ENCODE measurements at places on chromosomes 16 and 17.

GRCh38 chr17:59329176-59330052, 2.0 kb upstream of the YPEL2 start:
- peak; percentile 32 for ATAC-seq

DNA sequence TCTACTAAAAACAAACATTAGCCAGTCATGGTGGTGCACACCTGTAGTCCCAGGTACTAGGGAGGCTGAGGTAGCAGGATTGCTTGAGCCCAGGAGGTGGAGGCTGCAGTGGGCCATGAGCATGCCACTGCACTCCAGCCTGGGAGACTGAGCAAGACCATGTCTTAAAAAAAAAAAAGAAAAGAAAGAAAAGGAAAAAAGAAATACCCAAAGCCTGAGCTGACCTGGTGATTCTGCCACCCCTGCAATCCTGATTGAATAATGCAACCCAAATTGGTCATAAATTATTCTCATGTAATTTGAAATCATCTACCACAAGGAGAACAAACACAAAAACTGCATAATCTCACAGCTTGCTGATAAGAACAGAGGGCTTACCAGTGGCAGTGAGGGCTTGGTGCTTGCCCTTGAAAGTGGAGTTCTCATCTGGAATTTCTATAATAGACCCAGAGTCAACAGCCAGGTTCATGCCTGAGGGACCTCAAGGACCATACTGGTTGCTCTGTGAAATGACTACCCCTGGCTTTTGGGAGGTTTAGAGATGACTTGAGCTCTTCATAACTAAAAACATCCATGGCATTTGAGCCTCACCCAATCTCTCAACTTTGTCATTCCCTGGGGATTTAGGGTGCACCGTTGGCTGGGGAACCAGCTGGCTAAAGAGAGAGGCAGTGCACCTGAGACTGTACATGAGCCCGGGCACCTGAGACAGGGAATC, 35.4 kb upstream of the TMC5 start:
- ATAC-seq = no peak

GRCh38 chr16:31700530-31701388, 172.8 kb upstream of the ZNF267 start:
- peak; percentile 93 for ATAC-seq

DNA sequence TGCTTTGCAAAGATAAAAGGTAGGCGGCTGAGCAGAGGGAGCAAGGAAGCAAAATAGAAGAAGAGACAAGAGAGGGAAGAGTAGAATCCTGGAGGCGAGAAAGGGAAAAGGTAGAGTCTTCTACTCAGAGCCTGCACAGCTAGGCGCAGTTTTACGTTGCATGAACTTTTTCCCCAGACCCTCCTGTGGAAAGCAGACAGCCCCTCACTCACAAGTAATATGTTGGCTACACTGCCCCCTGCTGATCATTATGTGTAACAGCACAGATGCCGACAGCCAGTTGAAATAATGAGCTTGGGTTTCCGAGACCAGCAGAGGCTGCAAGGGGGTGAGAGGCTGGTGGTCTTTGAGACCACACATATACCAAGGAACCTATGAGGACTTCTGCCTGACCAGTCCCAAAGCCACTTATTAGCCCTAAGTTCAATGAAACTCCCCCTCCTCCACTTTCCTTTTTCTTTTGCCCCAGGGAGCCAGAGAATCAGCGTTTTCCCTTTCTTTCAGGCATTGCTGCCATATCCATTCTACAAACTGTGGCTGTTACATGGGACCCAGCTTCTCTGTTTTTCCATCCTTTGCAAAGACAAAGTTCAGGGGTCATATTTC, 22.5 kb upstream of the CMTR2 start:
- ATAC-seq = no peak

DNA sequence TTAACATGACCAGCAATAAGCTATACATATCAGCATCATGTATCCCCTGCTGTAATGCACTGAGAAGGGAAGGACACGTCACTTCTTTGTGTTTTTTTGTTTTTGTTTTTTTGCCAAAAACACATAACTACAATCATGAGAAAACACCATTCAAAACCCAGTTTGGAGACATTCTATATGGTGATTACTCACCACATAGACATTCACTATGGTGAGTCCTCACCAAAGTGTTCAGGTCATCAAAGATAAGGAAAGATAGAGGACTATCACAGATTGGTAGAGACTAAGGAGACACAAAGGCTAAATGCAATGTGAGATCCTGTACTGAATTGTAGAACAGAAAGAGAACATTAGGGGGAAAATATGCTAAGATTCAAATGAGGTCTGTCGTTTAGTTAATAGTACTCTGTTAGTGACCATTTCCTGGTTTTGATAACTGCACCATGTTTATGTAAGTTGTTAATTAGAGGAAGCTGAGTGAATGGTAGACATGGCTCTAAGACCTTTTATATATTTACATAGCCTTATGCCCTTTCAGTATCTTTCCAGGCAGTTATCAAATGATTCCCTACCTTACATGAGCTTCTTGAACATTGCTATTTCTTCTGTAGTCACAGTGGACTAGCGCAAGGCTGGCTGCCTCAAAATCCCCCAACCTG, 46.6 kb downstream of the PIK3R5 start:
- no peak for ATAC-seq

DNA sequence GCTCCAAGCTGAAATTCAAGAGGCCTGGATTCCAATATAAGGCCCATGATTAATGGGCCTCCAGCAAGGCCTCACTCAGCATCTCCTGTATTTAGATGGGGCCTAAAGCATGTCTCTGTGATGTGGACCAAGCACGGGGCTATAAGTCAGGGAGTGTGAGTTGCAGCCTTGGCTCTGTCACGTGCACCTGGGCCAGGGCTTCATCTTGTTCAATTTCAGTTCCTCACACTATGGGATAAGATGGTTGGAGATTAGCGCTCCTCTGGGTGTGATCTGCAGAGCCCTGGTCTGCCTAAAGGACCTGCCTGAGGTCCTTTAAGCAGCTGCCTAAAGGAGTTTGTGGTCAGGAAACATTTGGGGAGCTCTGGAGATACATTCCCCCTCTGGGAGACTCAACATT, 25.2 kb downstream of the KLHL36 start:
- ATAC-seq = no peak

- peak; percentile 4 for ATAC-seq
Observed at GRCh38 chr17:9020096-9020823, 1.1 kb upstream of the NTN1 start.

DNA sequence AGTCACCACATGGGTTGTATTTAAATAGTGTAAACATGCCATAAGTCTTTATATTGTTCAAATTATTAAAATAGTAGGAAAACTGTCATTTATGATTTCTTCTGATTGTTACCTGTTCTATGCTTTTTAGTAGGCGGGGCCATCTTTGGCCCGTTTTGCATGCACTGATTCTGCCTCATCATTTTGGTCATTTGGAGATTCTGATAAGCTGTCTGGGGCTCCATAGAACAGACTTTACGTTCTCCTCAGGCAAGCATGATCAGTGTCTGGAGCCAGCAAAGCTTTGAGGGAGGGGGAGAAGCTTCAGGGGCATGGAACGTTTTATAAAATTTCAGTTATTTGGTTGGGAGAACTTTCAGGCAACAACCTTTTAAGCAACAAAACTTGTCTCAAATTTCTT, 8.8 kb downstream of the NDEL1 start:
- ATAC-seq = no peak

- ATAC-seq = no peak
Observed at GRCh38 chr17:9519583-9520272, 55.9 kb downstream of the STX8 start.

- no peak for ATAC-seq
Observed at GRCh38 chr17:15083225-15083624, 181.9 kb downstream of the PMP22 start.

DNA sequence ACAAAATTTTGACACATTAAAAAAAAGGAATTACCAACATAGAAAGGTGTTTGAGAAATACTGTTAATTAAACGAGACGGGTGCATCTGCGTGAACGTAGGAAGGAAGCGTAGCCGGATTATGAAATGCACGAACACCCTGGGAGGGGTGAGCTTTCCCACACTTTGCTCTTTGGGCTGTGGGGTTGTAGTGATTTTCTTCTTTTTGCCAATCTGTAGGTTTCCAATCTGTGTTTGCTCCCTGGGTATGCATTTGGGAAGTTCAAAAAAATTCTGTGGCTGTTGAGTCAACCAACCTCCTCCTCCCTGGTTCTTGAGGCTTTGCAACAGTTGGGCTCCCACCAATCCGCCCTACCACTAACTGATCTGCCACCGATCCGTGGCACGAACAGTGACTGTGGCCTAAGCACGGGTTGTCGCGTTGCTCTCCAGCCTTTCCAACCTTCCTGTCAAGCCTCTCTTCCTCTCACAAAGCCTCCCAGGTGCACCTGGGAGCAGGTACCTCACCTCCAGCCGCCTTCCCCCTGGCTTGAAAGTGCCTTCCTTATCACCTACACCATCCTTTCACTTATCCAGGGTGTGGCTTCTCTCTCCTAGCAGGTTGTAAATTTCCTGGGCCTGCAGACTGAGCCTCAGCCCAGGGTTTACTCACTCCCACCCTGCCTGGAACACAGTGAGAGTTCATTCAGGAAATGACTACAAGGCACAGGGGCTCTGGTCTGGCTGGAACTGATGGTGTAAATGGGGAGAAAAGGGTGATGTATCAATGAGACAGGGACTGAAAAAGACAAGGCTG, 16.6 kb downstream of the RTN4RL1 start:
- no peak for ATAC-seq

DNA sequence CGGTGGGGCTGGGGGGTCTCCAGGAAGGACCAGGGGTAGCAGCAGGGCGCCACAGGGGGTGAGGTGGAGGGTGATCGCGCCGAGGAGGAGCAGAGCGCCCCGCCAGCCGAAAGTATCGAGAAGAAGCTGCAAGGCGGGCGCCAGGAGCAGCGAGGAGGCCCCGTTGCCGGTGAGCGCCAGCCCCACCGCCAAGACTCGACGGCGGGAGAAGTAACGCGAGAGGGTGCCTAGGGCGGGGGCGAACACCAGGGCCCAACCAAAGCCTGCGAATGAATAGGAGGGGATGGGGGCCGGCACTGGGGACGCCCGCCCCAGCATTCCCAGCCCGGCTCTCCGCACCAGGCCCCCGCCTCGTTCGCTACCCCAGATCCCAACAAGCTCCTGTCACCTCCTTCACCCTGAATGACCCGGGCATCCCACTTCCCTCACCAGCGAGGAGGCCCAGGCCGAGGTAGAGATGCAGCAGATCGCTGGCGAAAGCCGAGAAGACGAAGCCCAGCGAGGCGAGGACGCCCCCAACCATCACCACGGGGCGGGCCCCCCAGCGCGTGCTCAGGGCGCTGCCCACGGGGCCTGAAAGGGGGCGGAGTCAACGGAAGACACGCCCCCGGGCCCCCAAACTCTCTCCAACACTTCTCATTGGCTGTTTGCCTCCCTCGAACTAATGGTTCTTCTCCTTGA, 1.3 kb downstream of the SLC16A11 start:
- no peak for ATAC-seq

- ATAC-seq = no peak
Observed at GRCh38 chr16:31074814-31075183, 577 bp downstream of the ZNF646 start.

DNA sequence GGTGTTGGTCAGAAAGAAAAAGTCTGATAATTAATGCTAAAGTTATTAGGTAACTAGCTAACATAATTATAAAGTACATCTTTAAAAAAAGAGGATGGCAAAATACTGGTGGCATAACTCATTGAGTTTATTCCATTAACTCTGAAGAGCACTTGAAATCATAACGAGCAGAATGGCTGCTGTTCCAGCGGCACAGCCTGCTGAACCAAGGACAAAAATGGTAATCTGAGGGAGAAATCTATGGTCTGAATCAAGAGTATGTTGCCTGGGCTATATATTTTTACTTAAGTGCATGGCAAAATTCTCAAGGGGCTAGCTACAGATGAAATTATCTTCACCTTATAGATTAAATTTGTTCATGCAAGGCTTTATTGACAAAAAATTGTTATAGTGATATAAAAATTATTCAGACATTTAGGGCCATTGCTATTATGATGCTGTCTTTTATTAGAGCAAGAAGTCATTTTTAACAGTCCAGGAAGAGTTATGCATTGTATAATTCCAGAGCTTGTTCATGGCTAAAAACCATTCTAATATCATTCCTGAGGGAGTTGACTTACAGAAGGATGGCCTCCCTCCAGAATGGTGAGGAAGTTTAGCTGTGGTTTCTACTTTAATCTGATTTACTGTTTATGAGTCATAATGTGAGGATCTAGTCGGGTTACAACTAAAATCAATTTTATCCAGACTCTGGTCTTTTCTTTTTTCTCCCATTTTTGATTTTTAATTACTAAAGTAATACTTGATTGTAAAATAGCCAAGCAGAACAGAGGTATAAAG, 41.4 kb upstream of the ANKFN1 start:
- no peak for ATAC-seq

- ATAC-seq = no peak
Observed at GRCh38 chr17:2697611-2698162, 13.9 kb downstream of the CLUH start.
